ENCODE measurements at places on chromosomes 13 and 19.

DNA sequence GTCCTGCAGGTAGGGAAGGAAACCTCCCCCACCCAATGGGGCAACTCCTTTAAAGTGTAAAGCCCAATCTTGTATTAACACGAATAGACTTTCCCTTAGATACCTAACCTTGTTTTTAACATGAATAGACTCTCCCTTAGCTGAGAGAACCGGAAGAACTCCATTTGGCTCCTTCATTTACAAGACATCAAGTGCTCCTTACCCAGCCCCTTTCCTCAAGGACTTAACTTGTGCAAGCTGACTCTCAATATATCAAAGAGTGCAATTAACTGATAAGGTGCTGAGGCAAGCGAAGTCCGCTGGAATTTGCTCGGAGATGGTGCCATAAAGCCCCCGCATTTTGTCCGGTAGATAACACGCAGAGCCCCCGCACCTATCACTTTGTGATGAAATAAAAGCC lies 9.9 kb upstream of the ZNF90 start:
- peak; percentile 45 for DNase-seq

GRCh38 chr13:57346786-57347185 lies 179.8 kb downstream of the PRR20E start:
- no peak for DNase-seq

- peak; percentile 36 for DNase-seq
These were observed 19.7 kb upstream of the SYCN start for GRCh38 chr19:39223703-39224279.

DNA sequence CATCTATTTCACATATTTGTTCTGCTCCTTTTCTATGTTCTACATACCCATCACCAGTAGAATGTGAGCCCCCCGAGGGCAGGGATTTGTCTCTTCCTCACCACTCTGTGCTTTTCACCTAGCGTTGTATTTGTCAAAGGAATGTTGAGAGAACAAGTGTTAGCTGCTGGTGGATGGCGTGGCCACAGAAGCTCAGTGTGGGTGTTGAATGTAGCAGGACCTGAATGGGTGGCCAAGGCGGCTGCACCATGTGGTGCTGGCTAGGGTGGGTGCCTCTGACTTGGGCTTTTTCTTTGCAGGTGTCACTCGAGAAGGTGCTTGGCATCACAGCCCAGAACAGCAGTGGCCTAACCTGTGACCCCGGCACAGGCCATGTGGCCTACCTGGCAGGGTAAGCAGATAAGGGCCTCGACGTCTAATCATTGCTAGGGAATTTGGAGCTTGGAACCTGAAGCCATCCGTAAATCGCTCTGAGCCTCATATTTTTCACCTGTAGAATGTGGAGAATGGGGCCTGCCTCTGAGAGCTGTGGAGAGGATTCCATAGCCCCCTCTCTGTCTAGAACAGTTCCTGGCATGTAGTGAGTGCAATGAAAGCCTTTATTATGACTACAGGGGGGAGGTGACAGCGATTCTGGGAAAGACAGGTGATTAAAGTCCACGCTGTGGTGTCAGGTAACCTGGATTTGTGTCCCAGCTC lies 3.9 kb downstream of the WDR62 start:
- DNase-seq: no peak

DNA sequence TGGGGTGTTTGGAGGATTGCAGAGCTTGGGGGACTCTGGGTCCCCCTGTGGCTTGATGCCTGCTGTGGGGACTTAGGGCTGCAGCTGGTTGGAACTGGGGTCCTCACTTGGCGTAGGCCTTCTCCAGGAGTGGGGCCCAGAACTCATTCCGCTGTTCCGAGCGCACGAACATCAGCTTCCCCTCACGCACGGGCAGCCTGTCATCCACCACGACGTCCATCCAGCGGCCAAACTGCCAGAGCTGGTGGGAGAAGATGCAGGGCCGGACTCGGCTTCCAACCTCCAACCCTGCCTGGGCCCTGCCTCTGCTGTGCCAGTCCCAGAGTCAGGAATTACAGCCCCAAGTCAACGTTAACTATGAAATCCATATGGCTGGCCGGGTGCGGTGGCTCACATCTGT lies 2.6 kb downstream of the CAPN12 start:
- peak; percentile 1 for DNase-seq

GRCh38 chr19:18657590-18658365 lies 20.9 kb downstream of the KLHL26 start:
- no peak for DNase-seq

DNA sequence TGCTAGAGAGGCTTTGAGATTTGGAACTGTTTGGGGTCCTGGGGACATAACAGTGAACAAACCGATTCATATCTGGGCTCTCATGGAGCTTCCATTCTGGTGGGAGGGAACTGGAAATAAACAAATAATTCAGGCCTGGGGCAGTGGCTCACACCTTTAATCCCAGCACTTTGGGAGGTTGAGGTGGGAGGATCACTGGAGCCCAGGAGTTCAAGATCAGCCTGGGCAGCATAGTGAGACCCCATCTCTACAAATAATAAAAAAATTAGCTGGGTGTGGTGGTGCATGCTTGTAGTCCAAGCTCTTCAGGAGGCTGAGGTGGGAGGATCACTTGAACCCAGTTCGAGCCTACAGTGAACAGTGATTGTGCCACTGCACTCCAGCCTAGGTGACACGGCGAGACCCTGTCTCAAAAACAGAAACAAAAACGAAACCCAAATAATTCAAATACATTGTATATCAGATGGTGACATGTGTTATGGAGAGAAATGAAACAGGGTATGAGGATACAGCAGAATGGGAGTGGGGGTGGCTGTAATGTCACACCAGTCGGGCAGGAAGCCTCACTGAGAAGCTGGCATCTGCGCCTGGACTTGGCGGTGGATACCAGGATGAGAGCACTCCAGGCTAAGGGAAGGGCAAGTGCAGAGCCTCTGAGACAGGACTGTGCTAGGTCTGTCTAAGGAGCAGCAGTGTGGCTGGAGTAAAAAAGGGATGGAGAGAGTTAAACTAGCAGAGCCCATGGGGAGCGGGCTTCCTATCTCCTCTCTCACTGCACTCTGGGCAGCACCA lies 131.1 kb upstream of the ZNF536 start:
- DNase-seq: no peak

GRCh38 chr13:98650396-98651107 lies 73.6 kb upstream of the STK24 start:
- DNase-seq: no peak

DNA sequence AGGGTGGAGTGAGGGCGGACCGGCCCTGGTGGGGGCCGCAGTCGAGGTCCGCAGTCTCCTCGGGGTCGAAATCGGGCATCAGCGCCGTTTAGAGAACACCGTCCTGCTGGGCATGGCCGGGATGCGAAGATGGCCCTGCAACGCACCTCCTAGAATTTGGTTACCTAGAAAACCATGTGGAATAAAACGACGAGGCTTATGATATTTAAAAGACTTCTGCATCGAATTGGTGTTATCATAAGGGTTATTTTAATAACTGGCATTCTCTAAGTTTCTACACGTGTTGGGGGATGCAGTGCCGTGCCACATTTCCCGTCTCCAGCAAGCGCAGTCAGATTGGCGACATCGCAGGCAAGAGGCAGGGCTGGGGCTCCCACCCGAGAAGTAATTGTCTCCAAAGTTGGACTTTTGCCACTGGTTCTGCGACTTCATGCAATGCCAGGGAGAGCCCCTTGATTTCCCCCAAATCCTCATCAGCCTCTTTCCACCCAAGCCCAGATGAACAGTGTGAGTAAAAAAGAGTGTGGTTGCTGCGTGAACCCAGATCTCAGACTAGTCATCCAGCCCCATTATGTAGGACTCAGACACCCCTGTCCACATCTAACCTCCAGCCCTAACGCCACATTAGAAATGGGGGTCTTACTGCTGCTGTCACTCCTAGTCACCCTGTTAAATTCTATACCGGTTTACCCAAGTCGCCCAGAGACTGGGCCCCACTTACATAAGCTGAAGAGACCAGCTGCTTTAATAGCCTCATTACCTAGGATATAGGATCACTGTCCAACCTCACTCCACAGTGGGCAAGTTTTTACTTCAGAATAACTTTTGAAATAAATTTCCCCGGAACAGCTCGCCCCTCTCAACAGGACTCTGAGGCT lies 571 bp upstream of the DHRS12 start:
- no peak for DNase-seq

DNA sequence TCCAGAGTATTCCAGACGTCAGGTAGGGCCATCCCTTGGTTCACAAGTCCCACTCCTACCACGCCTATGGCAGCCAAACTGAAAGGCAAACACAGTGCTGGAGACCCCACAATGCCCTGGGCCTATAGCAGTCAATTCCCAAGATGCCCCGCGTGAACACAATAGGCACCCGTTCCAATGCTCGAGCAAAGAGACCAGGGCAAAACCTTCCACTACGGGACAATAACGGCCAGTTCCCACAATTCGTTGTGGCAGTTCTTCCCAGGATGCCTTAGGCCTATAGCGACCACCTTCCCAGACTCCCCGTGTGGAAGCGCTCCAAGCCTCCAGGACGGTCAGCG lies 538 bp downstream of the ZNF428 start:
- no peak for DNase-seq

GRCh38 chr13:108813587-108814170 lies 184.3 kb downstream of the MYO16 start:
- DNase-seq: no peak

- DNase-seq: peak; percentile 43
These were observed 9.0 kb downstream of the BLOC1S3 start for GRCh38 chr19:45187421-45188100.

DNA sequence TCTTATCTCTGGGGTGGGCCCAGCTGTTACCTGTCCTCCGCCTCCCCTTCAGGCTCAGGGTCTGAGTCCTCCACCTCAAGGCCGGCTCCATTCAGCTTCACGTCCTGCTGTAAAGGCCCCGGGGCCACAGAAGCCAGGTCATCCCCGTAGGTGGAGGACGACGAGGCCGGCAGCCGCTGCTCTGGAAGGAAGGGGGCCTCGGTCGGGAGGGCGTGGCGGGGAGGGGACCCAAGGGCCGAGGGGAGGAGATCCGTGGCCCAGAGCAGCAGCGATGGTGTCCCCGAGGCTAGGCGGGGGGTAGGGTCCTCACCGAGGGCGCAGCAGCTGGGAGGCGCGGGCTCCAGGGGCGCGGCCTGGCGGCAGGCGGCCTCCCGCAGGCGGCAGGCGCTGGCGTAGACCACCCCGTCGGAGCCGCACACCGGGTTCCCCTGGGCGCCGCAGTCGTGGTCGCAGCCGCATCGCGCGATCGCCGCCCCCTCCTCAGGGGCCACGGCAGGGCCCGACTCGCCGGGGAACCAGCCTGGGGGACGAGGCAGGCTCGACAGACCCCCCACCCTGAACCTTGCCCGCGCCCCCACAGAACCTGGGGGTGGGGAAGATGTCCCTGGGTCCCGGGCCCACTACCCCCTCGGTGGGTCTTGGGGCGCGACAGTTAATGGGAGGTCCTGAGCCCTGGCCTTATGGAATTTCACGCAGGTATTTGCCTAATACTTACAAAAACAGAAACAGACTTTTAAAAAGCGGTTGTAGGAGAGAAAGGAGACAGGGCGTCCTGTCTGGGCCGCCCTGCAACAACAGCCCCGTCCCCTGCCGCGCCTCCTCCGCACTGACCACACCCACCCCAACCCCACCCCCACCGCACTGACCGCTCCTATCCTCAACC lies 7.6 kb downstream of the F2RL3 start:
- DNase-seq: peak; percentile 56

GRCh38 chr19:39951065-39951650 lies 16.7 kb upstream of the FCGBP start:
- DNase-seq: no peak

- peak; percentile 68 for DNase-seq
These were observed 7.9 kb downstream of the PTBP1 start for GRCh38 chr19:805166-805551.
